ENCODE measurements at places on chromosomes 11 and 22.

DNA sequence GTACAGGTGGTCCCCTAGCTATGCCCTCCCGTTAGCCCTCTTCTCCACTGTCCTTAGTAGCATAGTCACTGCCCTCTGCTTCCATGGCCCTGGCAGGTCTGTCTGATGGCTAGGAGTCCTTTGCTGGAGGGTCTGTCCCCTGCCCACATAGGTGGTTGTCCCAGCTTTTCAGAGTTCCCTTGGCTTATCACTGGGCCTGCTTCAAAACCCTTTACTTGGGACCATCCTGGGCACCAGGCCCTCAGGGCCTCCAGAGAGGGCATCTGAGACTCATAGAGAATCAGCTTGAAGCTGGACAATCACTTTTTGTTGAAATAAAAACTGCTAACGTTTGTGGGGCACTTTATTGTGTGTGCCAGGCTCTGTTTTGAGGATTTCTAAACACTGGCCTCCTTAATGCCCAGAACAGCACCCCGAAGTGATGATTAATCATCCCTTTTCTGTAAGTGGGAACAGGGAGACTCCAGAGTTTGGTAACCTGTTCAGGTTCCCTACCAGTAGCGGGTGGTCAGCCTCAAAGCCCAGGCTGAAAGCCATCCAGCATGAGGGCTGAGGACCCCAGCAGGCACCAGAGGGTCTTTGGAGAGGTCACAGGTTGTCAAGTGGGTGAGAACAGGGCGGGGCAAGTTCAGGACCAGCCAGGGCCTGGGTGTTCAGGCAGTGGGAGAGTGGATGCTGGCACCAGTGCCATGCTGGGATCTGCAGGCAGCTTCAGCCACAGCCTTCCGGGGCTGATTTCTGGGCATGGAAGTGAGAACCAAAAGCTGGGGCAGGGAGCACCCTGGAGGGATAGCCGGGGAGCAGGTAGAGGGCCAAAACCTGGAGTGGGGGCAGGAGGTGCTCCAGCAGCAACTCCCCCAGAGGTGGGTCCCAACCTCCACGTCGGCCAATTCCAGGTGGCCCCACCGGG, 495 bp upstream of the KCNK4 start:
- no peak for DNase-seq

DNA sequence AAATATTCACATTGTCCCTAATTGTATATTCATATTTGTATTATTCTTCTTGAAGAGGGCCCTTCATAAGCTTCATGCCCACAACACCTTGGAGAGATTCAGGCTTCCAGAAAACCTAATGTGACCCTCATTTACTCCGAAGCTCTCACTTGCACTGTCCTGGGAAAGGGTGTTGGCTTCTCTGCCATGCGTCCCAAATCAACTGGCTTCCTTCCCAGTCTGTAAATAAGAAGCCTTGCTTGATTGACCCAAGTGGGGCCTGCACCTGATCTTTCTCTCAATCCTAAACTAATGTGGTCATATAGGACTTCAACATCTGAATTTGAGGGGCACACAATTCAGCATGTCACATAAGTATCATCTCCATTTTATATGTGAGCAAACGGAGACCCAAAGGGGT, 40.5 kb upstream of the ZBTB16 start:
- no peak for DNase-seq

DNA sequence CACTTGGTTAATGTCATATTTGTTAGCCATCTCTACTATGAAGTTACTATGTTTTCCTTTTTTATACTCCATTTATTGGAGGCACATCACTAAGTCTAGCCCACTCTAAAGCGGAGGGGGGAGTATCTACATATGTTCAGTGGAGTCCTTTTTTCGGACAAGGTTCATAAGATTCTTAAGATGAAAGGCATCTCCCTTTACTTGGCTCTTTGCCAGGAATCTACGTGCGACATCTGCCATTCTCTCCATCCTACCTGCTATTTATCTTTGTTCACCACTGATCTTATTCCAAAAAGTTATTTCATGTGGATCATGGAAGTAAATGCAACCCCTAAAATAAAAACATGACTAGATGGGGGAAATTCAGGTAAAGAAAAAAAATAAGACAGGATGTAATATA, 77.4 kb upstream of the YWHAH start:
- DNase-seq = no peak

DNA sequence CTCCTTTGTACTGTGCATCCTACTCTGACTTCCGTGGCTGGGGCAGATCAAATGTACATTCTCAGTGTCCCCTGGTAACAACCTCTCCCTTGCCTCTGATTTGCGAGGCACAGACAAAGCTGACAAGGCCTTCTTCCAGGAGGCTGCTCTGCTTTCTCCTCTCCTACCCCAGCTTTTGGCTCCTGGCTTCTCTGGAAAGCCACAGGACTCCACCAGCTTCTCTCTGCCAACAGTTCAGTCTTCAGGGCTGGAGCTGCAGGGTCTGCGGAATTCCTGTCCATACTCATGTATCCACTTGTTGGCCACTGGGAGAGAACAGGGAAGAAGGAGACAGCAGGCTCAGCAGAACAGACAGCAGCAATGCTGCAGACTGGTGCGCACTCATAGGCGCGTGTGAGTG, 44.4 kb downstream of the P4HA3 start:
- no peak for DNase-seq

DNA sequence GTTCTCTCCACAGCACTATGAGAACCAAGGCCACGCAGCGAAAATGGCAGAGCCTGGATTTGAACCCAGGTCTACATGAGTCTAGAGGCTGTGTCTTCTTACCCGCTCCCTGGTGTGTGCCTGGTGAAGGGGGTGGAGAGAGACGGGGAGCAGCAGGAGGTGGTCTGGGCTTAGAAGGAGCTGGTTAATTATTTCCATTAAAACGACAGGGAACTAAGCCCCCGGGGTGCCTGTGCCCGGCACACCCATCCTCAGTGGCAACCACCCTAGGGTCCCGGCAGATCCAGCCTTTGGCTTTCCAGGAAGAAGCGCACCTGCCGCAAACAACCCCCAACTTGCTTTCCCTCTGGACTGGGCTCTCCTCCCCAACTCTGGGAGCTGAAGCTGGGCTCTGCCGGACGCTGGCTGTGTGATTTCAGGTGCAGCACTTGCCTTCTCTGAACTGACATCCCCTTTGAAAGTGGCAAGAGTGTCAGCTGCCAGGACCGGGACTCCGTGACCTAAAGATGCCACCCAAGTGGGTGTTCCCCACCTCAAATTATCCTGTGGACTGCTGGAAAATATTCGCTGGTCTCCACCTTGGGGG, 35.8 kb downstream of the MN1 start:
- no peak for DNase-seq

DNA sequence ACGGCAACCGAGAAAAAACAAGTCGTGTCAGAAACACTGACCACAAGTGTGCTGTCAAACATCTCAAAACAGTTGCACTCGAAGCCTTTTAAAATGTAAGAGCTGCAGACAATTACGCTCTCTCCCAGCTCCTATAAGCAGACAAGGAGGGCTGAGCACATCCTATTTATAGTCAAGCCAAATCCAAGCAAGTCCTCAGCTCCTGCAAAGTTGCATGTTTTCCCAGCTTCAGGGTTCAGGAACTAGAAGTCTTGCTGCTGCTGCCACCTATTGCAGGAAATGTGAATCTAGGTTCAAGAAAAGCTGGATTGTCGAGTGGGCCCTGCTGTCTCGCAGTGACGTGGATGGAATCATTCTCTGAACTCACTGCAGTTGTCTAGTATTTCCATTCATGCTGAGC, 15.5 kb downstream of the EFCAB6 start:
- no peak for DNase-seq

DNA sequence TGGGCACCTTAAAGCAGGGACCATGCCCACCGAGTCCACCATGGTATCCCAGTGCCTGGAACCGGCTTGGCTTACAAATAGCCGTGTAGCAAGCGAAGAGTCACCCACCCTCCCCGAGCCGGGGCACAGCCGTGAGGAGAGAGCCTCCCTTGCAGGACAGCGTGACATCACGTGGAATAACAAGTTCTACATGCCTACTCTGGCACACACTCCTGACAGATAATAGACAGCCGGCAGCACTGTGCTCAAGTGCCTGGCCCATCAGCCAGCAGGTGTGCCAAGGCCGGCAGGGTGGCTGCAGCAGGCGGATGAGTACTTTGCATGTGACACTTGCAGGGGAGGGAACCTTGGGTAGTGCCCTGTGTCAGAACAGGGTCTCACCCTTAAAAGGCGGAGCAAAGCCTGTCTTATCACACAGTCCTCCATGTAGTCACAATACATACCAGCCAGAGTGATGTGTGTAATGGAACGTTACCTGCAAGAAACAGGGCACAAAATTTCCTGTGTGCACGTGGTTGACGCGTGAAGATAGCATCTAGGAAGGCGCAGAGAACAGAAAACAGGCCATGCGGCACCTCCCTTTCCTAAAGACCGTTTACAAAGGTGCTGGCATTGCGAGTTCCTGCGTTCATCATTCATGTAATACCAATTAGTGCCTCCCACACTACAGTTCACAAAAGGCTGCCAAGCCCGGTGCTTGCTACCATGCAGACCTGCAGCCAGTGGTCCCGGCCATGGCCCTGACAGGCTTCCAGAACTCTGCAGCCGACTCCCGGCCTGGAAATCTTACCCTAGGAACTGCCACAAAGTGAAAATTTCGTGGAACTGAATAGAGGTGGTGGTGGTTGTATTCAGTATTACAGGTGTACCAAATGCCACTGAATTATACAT, 16.4 kb downstream of the TOM1 start:
- DNase-seq = no peak

GRCh38 chr22:35473971-35474370, 66.7 kb upstream of the RASD2 start:
- no peak for DNase-seq

DNA sequence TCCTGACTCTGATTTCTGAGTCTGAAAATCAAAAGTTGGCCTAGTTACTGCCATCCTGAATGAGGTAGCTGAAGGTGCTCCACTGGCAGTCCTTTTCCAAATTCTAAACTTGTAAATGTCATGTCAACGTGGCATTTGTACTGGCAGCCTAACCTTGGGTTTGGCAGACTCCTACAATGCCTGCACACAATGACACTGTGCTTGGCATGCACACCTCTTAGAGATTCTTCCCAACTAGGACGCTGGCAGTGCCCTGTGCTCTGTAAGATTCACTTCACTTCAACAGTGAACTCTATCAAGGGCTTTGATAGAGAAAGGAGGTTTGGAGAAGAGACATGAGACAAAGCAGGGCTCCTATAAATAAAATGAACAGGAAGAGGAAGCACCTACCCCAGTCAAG, 21.9 kb upstream of the PPP2R1B start:
- no peak for DNase-seq

DNA sequence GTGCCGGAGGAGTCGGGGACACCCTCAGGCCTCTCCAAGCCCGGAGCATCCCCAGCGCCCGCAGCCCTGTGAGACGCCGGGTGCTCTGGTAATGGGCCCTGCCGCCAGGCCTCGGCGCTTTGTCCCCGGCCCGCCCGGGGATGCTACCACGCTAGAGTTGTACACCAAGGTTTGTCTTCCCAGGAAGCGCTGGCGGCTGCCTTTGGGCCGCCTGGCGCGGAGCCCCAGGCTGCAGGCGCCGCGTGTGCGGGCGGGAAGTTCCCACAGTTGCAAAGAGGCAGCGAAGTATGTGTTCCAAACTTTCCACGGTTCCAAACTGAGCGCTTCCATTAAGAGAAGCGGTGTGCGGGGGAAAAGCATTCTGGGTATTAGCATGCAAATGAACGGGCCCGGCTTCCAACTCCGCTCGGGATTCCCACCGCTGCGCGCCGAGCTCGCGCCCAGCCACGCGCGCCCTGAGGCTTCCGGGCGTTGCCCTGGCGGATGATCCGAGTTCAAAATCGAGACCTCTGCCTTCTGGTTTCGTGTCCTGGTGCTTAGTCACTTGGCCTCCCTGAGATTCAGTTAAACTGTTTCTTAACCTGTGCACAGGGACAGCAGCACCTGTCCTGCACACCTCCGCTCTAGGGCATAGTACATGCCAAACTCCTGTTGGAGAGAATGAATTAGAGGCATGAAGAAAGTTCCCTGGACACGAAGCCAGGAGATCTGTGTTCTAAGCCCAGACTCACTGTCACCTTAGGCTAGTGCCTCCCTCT, 1.3 kb upstream of the PATZ1 start:
- peak; percentile 72 for DNase-seq

DNA sequence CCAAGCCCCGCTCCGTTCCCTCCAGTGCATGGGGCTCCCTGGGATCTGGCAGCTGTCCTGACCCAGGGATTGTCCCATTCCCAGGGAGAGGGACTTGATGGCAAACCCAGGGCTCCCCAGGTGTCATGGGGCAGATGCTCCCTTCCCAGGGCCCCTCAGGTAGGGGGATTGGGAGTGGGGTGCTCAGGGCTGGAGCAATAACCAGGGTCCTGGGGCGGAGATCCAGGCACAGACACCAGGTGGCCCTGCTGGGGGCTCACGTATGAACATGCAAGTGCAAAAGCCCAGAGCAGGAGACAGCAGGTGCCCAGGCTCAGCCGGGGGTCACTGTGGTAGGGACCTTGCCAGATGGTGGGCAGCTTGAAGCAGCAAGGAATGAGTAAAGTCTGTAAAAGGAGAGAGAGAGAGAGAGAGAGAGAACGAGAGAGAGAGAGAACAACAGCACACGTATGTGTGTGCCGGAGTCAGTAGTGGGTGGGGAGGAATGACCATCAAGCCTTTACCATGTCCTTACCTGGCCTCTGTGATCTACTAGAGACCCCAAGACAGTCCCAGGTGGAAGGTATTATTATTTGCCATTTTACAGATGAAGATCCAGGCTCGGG, 19.3 kb upstream of the MPPED1 start:
- no peak for DNase-seq

DNA sequence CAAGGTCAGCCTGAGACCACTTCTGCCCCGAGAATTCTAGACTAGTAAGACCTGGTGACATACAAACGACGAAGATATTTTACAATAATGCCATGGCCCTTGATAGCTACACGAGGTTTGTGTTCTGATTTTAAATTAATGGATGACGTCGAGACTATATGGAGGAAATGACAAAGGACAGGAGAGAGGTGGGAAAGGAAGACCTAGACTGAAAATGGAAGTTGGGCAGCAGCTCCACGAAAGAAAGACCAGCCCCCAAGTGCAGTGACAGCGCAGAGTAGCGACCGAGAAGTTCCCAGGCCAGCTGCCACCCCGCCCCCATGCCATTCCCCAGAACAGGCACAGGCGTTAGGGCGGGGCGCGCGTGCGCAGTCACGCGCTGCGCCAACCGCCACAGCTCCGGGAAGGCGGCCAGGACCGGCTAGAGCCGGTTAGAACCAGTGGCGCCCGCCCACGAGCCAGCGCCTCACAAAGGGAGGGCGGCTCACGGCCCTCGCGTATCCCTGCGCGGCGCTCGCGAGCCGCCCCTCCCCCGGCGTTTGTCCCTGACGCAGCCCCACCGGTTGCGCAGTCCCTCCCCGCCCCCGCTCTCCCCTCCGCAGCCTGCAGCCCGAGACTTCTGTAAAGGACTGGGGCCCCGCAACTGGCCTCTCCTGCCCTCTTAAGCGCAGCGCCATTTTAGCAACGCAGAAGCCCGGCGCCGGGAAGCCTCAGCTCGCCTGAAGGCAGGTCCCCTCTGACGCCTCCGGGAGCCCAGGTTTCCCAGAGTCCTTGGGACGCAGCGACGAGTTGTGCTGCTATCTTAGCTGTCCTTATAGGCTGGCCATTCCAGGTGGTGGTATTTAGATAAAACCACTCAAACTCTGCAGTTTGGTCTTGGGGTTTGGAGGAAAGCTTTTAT, 1.5 kb upstream of the MALAT1 start:
- peak; percentile 100 for DNase-seq
